Left renal cortex interstitium (tissue), 4 donors: ENCODE measurements at places on chromosomes 2 and 18.

GRCh38 chr2:238287737-238288649 lies at the start of gene PER2:
Gene PER2, minus strand, starts transcription at chr2:238288610. Its CDS starts 10,674 bp downstream, at chr2:238277936.
- DNase-seq, result no peak

GRCh38 chr2:233275223-233275622 lies 23.8 kb downstream of the ATG16L1 start:
- DNase-seq, result no peak

- no peak for DNase-seq
These were observed 357.4 kb downstream of the RND3 start for GRCh38 chr2:150129921-150130575.

DNA sequence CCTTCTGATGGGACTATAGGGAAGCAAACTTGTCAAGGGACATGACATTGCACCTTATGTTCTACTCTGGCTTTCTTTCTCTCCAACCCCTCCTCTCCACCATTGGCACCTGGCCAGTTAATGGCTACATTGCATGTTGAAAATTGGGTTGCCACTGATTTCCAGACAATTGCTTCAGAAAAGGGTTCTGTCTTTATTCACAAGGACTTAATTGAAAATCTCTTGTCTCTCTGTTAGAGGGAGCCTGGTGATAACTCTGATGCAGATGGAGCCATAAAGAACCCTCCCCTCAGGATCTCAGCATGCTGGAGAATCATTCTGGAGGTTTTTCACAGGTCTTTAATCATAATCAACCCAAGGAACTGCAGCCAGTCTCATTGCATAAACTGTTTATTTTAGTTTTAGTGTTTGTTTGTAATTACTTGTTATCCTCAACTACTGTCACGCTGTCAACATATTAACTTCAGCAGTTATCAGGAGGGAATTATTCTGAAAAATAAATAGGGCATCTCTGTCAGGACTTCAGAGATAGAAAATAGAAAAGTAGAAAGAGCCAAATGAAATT lies 316.8 kb downstream of the RIT2 start:
- DNase-seq, result no peak

DNA sequence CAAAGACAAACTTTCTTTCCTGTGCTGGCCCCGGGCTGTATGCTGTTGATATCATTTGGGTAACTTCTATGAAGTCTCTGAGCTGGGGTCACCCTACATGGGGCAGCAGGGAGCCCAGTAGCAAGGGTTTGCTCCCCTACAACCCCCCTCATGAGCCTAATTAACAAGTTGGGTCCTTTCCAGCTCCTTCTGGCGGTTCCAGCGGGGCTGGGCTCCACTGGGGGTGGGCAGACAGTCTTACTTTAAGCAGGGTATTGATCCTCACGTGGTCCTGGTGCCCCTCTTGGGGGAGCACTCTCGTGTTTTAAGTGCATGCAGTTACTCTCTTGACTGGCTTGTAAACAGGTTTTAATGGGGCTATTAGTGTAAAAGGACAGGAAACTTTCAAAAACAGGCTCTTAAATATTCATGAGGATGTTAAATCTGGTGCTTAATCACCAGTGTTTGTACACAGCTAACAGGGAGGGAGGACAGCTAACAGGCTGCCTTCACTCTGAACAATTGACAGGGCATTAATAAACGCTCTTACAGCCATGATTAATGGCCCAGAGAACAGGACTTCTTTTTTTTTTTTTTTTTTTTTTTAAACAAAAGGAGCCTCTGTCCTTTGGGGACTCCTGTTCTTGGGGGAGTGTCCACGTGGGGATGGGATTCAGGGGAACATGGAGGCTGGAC lies 36.6 kb upstream of the SKOR2 start:
- DNase-seq, result no peak

DNA sequence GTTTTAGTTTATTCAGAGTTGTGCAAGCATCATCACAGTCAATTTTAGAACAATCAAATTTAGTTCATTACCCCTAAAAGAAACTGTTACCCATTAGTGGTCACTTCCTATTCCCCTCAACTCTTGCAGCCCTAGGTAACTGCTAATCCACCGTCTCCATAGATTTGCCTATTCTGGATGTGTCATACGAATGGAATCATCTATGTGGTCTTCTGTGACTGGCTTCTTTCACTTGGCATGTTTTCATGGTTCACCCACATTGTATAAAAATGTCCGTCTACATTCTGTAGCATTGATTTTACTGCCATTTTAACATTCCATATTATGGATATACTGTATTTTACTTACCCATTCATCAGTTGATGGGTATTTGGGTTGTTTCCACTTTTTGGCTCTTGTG lies 5.3 kb upstream of the CEP68 start:
- no peak for DNase-seq

GRCh38 chr2:235639885-235640284 lies 146.0 kb downstream of the AGAP1 start:
- no peak for DNase-seq

GRCh38 chr2:67268797-67269196 lies 128.3 kb upstream of the ETAA1 start:
- no peak for DNase-seq
